ENCODE measurements at places on chromosomes 12 and 14.

GRCh38 chr12:46933947-46934346, 108.2 kb upstream of the SLC38A4 start:
- DNase-seq = no peak

- DNase-seq = peak; percentile 63
Observed at GRCh38 chr14:88005978-88006851, 1.3 kb downstream of the GPR65 start.

GRCh38 chr12:96786791-96787190, 120.3 kb upstream of the NEDD1 start:
- no peak for DNase-seq

GRCh38 chr14:88234442-88234841, 88.6 kb downstream of the KCNK10 start:
- DNase-seq = no peak

DNA sequence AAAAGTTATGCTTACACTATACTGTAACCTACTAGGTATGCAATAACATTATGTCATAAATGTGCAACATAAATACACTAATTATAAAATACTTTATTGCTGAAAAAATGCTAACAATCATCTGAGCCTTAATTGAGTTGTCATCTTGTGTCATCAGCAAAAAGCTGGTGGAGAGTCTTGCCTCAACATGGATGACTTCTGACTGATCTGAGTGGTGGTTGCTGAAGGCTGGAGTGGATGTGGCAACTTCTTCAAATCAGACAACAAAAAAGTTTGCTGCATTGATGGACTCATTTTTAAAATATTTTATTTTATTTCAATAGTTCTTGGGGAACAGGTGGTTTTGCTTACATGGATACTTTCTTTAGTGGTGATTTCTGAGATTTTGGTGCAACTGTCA, 93.9 kb upstream of the AMN1 start:
- no peak for DNase-seq

DNA sequence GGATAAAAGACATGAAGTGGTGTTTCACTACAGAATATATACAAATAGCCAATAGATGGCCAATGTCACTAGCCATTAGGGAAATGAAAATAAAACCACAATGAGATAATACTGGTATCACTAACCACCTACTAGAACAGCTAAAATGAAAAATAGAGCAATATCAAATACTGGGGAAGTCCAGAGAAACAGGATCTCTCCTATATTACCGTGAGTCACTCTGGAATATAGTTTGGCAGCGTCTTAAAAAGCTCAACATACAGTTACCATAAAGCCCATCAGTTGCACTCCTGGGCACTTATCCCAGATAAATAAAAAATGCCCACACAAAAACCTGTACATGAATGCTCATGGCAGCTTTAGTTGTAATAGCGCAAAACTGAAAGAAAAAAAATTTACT, 101.7 kb downstream of the TMTC1 start:
- DNase-seq = no peak

DNA sequence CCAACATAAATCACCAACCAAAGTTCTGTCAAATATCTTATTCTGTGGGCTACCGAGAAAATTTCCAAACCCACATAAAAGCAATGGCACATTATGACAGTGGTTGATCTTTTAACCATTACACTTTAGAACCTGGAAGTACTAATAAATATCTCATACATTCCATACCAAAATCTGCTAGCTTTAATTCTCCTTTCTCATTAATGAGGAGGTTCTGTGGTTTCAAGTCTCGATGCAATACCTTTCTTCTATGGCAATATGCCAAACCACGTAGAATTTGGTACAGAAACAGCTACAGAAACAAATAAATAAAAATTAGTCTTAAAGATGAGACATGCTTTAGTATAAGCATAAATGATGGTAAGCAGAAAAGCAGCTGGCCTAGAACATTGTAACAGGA, 100.7 kb downstream of the ELK3 start:
- DNase-seq = no peak

GRCh38 chr12:3655328-3655900, 97.5 kb downstream of the CRACR2A start:
- no peak for DNase-seq

DNA sequence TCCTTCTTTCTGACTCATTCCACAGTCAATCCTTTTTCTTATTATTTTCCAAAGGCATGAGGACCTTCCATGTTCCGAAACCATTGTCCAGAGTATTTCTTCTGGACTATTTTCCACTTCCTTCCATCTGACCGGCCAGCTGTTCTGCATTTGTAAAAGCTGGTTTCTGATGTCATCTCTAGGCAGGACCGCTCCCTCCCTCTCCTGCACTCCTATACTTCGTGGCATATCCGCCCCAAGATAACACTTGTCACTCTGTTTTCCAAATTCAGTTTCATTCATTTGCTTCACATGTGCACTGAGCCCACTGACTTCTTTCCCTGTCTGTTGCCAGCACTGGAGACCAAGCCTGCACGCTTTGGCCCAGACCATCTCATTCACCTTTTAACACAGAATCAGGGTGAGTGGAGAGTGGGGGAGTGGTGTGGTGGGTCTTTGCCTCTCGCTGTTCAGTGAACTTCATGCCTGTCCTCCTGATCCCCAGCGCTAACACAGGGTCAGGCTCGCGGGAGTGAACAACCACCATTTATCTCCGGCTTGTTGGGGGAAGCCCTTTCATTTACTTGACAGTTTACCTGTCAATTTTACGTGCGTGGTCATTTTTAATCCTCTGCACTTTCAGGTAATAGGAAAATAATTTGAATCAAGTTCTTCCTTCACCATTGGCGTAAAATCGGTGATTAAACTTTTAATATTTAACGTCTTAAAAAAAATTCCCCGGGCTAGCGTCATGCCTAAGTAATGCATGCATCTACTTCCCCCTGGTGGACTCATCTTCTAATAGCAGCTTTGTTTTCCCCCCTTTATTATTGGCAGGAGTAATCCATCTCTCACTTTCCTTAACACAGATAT, 52.5 kb downstream of the C12orf75 start:
- DNase-seq = no peak

DNA sequence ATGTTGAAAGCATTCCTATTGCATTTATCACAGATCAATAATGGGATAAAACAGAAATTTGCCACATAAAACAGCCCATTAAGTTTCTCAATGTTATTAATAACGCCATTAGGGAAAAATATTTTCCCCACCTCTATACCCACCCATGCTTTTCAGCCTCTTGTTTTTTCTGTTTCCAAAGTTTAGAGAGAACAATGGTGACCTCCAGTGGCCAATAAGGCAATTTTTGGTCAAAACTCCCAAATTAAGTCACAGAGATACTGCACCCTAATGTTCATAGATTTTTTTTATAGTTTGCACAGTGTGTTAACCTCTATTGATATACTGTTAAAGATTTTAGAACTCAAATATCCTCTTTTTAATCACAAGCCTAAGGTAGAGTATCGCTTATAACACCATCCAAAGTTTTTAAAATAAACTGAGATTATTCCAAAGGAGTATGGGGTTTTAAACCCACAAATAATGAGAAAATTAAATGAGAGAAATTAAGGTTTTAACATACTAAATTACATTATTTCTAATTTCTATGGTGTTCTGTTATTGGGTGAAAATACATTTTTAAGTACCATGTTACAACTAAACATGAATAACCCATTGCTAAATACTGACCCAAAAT, 184.7 kb upstream of the DCN start:
- DNase-seq = no peak

DNA sequence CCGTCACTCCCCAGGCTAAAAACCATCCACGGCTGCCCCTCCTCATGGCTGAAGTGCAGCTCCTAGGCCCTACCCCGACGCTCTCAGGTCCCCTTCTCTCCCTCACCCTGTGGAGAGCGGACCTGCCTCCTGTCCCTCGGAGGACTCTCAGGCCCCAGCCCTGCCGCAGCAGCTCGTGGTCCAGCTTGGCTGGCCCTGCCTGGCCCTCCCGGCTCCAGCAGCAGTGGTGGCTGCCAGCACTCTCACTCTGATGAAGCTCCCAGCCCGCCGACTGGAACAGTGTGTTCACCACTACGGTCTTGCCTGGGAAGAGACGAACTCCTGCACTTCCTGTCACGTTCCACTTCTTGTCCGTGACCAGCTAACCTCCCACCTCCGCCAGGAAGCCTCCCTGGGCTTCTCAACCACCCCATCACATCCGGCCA, 11.1 kb downstream of the BAG5 start:
- DNase-seq = no peak

All from T-cell (primary cell).